T-helper 1 cell (primary cell): ENCODE measurements at places on chromosomes 2 and 18.

GRCh38 chr2:151357359-151357758 is at the start of gene TNFAIP6:
Gene TNFAIP6, plus strand, starts transcription at chr2:151357592. Its CDS starts 75 bp downstream, at chr2:151357667.
- DNase-seq = no peak

GRCh38 chr2:204177977-204178522 is 241.5 kb downstream of the ICOS start:
- DNase-seq = peak; percentile 33

DNA sequence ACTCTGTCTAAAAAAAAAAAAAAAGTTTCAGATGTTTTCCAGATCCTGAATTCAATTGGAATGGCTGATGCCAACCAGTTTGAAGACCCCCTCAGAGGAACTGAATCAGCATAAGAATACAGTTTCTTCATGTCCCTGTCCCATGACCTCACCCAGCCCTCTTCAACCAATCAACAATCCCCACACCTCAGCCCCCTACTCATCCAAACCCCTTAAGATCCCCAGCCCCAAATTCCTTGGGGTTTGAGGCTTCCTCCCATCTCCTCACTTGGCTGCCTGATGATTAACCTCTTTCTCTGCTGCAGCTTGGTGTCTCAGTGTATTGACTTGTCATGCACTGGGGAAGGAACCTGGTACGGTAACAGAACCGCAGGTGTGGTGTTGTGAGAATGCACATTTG is 97.6 kb upstream of the CABLES1 start:
- DNase-seq = no peak

DNA sequence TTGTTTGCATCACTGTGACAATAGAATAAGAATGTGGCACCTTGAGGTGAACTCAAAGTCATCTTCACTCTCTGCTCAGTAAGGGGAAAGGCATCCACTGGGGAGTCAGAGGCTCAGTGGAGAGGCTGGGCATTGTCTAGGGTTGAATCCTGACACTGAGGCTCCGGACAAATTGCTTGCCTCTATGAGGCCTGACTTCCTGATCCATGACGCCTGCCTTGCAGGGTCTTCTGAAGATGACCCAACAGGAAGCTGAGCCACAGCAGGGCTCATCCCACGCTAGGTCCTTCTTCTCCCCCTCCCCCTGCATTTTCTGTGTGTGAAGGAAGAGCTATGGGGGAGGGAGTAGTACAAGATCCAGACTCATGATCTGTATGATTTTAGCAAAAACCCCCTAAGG is 265.1 kb downstream of the SH3BP4 start:
- no peak for DNase-seq

DNA sequence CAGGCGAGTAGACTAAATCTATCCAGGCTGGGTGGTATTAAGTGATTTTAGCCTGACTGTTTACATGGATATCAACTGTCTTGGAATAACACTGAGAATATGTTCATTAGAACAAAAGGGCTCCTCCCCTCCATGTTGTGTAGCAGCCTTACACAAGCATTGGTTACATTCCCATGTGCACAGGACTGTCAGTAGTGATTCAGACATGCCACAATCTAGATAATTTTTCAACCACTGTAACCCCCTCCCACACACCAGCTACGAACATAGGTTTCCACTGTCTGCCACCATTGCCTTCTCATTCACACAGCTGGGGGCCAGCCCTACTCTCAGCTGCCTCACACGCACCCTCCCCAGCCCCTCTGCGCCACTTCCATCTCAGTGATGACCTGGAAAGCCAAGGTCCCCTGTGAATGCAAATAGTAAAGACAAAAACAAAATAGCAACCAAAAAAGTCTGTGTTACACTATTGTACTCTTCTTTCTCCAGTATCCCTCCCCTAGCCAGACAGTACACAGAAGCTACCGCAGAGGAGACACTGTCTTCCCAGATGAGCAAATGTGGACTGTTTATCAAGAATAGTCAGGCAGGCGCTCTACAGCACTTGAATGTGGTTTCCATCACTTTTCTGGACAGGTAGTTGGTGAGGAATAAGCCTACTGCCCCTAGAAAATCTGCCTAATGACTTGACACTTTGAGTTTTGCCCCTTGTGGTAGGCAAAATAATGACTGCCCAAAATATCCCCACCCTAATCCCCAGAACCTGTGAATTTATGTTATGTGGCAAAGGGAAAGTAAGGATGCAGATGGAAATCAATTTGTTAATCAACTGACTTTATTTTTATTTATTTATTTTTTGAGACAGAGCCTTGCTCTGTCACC is 27.9 kb upstream of the TYMS start:
- no peak for DNase-seq

- DNase-seq = no peak
Observed at GRCh38 chr2:224479826-224480225, 77.9 kb upstream of the FAM124B start.

DNA sequence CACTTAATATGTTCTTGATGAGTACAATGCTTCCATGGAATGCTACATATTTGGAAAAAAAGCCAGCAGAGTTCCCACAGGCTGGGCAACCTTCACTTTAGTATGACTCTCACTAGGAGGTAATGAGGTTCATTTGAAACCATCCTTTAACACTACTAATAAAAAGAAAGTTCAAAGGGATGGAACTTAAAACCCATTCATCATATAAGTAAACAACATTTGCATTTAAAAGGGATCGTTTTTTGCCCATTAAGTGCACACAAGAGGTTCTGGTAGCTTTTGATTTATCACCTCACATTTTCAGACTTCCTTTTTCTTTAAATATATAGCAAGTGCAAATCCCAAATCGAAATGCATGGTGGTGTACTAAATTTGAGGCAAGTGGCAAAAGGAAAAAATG is 270.8 kb upstream of the DCC start:
- DNase-seq = no peak

GRCh38 chr2:232376713-232377112 is 1.8 kb upstream of the ALPP start:
- DNase-seq = no peak

DNA sequence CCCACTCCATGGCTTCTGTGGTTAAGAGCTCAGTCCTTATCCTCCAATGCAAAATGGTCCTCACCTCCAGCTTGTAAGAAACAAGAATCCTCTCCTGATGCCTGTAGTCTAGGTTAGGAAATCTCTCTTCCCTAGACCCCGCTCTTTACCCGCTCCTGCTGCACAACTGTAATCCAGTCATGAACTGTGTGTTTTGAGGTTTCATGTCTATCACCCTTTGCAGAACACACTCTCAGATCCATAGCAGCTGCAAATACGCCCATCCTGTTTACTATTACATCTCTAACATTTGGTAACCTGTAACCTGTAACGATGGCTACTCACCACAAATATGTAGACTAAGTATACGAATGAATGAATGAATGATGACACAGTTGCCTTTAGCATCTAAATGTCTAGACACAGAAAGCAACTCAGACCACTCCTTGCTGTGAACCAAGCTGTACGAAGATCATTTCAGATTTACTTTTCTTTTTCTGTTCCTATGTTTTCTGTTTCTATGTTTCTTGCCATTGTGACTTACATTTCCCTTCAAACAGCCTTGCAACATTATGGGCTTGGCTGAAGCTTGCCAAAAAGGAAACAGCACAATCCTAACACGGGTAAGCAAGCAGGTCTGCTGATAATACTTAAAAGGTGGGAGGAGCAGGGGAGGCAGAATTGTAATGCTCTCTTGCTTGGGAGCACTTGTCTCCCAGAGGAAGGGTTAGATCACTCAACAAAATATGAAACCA is 53.7 kb downstream of the EPHA4 start:
- DNase-seq = peak; percentile 36

DNA sequence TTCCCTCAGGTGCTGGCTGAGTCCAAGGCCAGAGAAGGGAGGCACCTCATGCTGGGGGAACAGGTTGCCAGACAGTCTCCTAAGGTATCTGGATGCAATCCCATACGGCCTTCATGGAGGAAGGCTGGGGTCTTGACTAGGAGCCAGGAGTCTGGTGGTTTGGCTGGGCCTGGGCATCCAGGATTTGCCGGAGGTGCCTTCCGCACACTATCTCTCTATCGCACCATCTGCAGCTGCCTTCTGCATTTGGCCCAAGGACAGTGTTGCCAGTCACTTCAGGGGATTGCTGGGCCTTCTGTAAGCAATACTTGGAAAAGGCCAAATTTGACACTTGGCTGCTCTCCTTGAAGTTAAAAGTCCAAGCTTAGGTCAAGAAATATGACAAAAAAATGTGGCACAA is 327.2 kb downstream of the EN1 start:
- DNase-seq = no peak

- no peak for DNase-seq
Observed at GRCh38 chr18:10985689-10986088, 163.7 kb downstream of the PIEZO2 start.

DNA sequence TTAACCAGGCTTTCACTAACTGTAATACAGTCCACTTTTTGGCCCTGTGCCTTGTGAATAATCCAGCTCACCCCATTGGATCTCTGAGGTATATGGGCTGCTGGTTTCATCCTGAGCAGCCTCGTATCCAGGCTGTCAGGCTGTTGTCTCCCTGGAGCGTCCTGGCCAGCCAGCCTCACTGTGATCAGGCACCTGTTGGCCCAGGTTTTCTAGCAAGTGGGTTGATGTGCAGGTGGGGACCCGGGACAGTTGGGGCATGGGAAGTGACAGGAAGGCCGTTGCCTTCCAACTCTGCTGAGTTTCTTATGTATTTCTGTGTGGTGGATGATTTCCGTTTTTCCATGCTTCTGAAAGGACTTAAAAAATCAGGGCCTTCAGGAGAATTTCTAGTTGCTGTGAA is 132.4 kb downstream of the ACOXL start:
- no peak for DNase-seq

DNA sequence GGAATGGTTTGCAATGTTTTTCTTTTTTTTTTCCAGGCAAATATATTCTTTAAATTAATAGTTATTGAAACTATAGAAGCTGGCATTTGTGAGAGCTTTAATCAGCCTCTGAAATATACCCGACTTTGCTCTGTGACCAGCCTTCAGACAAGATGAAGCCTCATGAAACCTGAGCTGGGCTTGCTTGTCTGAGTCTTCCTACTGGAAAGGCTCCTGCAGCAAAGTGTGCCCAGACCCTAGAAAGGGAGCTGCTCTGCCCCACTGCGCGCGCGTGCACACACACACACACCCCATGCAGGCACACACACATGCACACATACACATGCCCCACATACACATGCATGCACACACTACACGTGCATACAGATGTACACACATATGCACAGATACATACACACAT is 203.3 kb upstream of the NT5C1B start:
- no peak for DNase-seq

DNA sequence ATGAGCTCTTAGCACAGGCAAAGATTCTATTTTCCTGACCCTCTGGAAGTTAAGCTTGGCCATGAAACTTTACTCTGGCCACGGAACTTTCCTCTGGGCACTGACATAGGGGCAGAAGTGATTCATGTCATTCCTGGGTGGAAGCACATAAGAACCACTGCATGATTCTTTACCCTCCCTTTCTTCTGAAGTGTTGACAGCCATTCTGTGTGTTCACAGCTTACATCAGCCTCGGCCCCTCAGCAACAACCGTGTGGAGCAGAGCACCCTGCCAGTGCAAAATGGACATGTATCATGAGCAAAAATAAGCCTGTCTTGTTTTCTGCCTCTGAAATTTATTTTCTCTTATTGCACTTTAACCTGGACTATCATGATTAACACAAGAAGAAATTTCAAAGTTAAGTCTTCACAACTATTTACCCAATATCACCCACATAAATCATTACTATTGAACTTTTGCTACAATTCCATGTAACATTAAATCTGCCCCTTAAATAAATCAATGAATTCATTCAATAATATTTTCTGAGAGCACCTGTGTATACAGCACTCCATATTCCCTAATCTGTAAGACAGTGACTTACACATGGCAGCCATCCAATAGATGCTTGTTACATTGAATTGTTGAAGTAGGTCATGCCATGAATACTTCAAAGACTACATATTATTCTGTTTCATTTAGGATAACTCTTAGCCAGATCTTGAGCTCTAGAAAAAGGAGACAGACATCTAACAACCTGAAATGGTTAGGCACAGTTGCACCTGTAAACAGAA is 531.9 kb downstream of the IRS1 start:
- no peak for DNase-seq

GRCh38 chr18:36095936-36096519 is 28.7 kb upstream of the RPRD1A start:
- DNase-seq = peak; percentile 41

DNA sequence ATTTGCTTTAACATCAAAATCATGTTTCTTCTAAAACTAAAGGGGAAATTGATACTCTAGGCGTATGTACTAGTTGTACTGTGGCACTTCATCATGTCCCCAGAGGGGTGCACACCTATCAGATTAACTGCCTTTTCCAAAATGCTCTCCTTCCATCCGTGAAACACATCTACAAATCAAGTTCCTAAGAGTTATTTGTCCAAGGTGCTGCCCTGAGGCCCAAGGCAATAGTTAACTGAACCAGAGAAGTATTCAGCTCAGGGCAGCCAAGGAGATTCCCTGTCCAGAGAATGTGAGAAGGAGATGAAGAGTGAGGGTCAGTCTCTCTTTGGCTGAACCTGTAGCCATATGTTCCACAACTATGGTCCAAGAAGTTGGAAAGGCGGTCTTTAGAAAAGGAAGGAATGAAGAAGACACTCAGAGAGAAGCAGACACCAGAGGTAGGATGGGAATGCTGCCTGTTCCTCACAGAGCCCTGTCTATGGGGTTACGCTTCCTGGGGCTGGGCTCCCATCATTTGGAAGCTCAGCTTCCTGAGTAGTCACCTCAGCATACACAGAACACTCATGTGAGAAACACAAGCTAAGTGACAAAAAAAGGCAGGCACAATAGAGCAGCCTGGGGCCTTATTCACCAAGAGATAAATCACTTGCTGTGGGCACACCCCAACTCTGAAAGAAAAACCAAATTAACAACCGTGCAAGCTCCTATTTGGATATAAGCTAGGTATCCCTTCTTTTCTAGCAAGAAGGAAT is 55.6 kb downstream of the ANKRD44 start:
- no peak for DNase-seq

- no peak for DNase-seq
Observed at GRCh38 chr2:32627441-32627813, 423 bp upstream of the TTC27 start.

- no peak for DNase-seq
Observed at GRCh38 chr2:227908266-227909054, 37.0 kb downstream of the DAW1 start.

GRCh38 chr18:48742706-48743475 is 204.1 kb downstream of the CTIF start:
- no peak for DNase-seq

DNA sequence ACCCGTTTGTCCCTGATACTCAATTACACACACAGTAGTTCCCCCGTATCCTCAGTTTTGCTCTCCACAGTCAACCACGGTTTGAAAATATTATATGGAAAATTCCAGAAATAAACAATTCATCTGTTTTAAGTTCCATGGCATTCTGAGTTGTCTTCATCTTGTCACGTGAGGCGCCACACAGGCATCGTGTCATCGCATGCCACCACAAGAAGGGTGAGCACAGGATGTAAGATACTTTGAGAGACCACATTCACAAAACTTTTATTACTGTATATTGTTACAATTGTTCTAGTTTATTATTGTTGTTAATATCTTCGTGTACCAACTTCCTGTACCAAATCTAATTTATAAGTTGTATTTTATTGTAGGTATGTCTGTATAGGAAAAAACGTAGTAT is 17.7 kb downstream of the ADNP2 start:
- DNase-seq = no peak
